Cerebellar nuclear complex (tissue), 1 donor: ENCODE measurements at places on chromosomes 12 and 14.

- DNase-seq, result no peak
These were observed 24.7 kb upstream of the HDAC7 start for GRCh38 chr12:47844264-47845019.

DNA sequence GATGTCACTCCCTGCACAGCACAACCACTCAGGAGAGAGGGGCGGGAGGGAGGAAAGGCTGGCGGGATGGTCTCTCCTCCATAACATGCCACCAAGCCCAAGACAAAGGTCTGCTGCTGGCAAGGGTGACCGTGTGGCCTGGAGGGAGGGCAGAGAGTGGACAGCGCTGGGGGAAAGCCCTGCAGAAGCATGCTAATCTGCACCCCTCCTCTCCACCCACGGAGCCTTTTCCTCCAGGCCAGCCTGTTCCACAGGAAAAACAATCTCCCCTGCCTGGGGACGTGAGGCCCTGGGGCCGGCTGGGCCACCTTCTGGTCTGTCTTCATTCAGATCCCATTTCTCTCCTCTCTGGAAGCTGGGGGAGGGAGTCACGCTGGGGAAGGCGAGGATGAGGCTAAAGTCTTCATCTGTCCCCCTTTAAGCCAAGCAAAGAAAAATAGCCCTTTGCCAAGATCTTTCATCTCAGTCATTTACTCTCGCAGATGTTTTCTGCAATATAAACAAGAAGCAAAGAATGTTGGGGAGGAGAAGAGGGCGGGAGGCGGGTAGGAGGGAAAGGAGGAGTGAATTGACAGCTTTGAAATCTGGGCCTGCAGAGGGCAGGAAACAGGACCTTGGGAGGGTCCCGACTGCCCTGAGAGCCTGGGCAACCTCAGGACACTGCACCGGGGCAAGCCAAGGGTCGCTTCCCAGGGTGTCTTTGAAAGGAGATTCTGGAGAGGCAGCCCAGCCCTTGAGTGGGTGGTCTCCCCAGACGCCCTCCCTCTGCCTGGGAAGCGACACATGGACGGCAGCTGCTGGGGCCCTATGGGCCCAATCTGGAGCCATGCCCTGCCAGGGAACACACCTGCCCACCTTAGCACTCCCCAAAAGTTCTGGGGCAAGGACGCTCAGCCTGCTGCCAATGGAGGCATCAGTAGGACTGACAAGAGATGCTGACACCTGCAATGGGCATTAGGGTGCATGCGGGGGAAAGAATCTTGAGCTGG is 133.6 kb downstream of the ZFP36L1 start:
- no peak for DNase-seq

- DNase-seq, result no peak
These were observed 31.5 kb upstream of the CRADD start for GRCh38 chr12:93645702-93646101.

- DNase-seq, result no peak
These were observed 669 bp downstream of the RFX4 start for GRCh38 chr12:106583242-106584103.

DNA sequence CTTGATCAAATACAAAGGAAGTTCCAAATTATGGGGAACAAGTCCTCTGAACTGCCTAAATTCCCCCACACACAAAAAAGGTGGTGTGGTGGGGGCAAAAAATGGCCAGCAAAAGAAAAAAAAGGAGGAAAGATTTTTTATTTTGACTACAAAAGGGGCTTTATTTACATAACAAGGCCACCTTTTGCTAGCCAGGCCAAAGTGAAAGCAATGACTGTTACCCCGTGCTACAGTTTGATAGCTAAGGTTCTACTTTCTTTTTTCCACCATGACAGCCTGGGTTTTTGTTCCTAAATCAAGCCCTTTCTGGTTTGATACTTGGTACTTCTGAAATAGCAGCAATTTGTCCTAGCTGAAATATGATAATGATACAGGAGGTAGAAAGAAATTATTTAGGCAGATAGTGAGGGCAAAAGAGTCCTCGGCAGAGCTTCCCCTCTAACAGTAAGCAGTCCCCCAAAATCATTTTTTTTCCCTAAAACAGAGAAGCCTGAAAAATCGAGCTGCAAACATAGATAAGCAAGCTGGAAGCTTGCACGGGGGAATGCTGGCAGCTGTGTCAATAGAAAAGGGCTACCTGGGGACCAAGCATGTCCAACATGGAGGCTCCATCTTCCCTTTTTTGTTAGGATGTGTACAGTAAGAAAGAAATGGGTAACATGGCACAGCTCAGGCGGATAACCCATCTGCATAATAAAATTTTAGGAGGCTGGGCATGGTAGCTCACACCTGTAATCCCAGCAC is 8.9 kb upstream of the B4GALNT1 start:
- DNase-seq, result no peak

GRCh38 chr12:52552055-52552454 is 890 bp downstream of the KRT71 start:
- no peak for DNase-seq

- DNase-seq, result no peak
These were observed 20.7 kb upstream of the CREBL2 start for GRCh38 chr12:12590961-12591360.

DNA sequence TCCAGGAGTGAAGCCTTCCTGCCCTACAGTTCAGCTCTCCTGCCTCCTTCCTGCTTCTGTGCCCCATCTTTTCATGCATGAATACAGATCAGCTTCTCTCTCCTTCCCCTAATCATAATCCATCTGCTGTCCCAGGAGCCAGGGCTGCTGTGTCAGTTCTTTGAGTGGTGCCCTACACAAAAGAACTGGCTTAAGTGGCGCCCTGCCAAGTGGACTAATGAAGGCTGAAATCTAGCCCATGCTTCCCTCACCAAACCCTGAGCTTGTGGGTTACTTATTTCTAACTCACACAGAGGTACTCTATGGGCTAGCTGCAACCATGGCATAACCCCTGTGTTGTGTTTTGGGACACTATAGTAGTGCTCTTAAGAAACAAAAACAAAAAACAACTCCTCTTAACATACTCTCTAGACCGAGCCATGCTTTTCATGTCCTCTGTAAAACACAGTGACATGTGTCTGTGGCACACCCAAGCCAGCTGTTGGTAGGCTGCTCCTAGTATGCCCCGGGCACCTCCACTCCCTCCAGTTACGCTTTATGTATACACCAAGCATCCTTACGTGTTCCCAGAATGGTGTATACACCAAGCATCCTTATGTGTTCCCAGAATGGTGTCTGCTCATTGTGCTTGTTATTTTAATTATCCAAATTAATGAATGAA is 19.3 kb upstream of the ETV6 start:
- no peak for DNase-seq

- DNase-seq, result no peak
These were observed 17.3 kb upstream of the RFLNA start for GRCh38 chr12:124277394-124278241.

GRCh38 chr12:59408431-59408830 is 187.4 kb upstream of the SLC16A7 start:
- DNase-seq, result no peak

DNA sequence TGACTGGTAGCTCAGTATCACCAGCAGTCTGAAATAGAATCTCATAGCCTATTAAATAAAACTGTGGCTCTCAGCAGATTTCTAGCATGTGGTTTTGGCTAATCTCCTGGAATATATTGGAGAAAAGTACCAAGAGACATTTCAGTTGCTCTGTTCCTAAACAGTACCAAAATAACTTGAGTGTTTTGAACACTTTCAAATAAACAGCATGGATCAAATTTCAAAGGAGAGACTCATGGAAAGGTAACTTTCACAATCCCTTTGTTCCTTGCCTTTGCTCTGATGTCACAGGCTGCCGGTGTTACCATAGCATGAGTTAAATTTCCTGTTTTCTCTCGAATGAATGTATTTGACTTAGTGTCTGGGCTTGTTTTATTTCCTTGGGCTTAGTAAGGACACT is 3.4 kb downstream of the ARG2 start:
- DNase-seq, result no peak

DNA sequence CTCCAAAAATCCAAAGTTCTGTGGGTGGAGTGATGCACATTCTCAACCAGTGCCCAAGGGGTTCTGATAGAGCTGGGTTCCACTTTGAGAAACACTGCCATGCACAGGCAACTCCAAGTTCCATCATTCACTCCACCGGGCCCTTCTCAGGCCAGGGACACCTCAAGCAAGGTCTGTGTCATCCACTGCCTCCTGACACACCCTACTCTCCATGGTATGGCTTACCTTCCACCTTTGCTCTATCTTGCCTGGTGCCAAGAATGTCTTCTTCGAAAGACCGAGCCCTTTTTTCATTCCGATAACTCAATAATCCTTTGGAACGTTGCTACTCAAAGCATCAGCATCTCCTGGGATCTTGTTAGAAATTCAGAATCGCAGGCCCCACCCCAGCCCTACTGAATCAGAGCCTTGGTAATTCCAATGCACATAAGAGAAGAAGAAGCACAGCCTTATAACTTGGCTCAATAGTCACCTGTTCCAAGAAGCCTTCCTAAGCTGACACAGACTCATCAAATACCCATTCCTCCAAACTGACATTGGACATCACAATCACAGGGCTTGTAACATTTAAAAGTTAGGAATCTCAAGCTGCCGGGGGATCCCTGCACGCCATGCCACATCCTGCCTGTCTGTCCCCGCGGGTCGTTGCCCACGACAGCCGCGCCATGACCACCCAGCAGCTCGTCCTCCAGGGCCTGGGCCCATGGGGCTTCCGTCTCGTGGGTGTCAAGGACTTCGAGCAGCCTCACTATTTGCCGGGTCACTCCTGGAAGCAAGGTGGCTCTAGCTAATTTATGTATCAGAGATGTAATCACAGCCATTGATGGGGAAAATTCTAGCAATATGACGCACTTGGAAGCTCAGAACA is 66.4 kb downstream of the VCPKMT start:
- DNase-seq, result no peak

DNA sequence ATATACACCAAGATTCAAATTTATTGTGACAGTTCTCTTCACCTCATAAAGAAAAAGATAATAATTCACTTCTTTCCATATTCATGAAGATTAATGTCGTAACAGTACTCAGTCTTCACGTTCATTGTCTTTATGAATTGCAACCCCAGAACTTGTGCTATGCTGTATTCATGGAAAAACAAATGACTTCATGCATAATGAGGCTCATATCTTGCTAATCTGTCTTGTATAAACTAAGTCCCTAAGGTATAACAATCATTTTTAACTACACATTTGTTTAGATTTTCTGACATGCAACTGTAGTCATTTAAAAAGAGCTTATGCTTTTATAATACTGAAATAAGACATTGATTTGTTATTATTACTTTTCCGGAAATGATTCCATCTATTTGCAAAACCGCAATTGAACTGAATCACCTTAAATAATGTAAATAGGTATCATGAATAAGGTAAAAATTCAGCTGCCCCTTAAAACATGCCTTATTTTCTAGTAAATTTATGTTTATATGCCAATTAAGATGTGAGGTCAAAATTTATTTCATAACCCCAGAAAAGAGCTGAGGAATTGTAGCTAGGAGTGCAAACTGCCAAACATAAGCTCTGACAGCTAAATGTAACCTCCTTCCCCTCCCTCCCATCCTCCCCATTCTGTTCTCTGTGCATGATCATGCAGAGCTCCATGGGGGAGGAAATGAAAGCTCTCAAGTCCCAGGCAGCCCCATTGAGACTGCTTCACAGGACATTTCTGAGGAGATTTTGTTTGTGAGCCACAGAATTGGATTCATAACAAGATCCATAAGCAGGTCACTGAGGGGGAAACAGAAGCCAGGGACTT is 301.6 kb downstream of the ATP23 start:
- DNase-seq, result no peak

GRCh38 chr14:105432657-105433056 is 13.0 kb downstream of the MTA1 start:
- no peak for DNase-seq

DNA sequence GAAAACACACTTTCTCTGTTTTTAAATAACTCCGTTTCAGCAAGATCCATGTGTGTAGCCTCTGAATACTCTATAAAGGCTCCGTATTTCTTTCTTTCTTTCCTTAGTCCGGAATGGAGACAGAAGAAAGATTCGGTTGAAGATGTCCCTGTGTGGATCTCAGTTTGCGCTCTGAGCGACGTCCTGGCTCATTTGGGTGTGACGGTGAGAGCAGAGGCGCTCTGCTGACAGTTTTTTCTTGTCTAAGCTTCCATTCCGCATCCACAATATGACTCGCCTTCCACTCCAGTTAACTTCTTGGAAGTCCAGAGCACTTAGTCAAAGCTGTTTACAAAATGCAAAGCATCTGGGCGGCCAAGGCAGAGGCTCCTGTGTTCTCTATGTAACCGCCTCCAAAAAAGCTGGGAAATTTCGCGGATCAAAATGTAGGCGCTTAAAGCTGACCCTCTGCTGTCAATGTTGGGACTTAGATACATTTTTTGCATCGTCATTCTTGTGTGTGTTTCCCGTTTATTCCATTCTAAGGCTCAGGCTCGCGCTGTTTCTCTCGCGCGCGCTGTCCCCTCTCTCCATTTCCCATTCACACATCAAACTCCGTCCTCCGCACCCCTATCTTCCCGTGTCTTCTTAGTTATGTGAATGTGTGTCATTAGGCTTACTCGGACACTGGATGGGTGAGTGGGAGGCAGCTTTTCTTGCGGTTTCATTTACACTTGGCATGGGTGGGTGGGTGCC is 880 bp upstream of the FLRT2 start:
- no peak for DNase-seq

- no peak for DNase-seq
These were observed 583.4 kb downstream of the VRK1 start for GRCh38 chr14:97380539-97380941.

DNA sequence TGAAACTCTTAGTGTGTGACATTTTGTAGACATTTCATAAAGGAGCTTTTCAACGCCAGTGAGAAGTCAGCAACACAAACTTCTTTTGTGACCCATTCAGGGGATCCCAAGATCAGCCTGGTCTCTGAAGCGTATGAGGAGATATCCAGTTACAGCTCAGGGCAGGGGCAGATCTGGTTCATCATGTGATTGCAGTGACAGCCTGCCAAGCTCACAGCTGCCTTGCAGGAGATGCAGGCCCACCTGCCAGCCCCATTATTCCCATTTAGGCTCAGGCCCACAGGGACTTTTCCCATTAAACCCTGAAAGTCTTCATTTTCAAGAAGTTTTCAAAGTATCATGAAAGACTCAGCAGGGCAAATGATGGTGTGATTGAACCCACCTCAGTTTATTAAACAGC is 38.3 kb downstream of the SRGAP1 start:
- DNase-seq, result no peak

DNA sequence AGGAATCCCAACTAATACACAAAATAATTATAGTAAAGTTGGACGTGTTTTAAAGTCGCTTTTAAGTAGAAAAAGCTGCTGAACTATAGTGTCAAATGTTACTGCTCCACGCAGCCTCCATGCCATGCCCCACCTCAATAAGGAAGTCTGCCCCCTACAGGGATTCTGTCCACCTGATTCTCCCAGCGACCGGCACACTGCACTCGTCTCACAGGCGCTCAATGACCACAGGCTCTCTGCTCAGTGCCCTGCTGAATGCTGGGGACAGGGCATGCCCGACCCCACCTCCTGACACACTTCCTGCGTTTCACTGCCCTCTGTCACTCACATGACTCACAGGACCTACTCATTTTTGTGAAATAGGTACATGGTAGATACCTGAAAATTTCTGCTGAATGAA is 48.9 kb downstream of the BDKRB1 start:
- no peak for DNase-seq
